Stimulated activated CD8-positive, alpha-beta memory T cell treated with anti-CD3 and anti-CD28 coated beads, Interleukin-4, amount 100 ng/mL, for 1 hour (primary cell): ENCODE measurements at places on chromosomes 12 and 14.

DNA sequence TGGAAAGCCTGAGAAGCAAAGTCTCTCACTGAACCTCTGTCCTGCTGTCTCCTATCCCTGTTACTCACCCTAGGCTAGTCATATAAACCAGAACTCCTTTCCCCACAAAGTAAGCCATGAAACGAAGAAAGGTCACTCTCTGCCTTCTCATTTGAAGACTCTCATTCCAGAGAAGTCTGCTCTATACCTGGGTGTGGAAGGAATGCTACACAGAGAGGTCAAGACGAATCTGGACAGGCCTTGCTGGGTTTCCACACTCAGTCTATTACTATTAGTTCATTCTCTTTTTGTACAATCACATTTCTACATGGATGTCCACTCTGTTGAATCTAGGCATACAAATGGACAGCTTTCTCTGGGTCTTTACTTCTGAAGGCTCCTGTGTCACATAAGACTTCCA is 2.4 kb upstream of the AEBP2 start:
- DNase-seq = no peak

DNA sequence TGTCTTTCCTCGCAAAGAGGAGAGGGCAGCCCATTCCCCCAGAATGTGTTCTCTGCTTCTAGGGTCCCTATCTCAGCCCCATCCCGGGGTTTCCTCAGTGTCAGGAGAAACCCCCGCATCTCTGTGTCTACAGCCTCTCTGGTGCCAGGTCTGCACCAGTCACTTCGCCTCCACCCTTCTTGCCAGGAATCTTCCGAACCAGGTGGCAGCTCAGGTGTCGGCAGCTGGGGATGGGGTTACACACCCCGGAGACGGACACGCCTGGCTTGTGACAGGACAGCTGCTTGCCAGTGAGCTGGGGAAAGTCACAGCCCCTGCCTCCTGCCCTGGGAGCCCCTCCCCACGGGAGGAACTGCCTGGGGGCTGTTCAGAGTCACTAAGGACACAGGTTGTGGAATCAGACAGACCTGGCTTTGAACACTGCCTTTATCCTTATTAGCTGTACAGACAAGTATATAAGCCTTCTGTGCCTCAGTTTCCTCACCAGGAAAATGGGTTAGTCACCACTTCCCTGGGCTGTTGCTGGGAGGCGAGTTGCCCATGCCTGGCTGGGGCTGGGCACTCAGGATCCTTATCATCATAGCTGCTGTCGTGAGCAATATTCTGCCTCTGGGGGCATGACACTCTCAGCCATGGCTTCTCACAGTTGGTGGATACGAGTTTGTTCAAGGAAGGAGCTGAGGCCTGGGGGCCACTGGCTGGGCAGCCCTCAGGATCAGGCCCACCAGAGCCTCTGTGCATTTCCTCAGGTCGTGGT is 10.8 kb downstream of the HIP1R start:
- DNase-seq = no peak

DNA sequence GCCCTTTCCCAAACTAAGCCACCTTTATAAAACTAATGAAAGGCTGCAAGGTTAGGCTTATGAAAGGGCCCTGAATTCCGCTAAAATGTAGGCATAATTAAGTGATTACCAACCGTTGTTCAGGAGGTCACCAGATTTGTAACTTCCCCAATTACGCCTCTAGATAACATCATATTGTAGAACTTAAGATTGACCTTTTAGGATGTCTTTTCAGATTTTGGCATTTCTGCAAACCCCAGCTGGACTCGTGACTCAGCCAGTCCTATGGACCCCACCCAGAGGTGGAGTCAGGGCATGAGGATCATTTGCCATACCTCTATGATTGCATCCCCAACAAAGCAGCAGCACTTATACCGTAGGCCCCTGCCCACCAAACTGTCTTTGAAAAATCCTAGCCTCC is 3.7 kb upstream of the LPCAT3 start:
- no peak for DNase-seq

- DNase-seq = no peak
These were observed 6.3 kb downstream of the FRS2 start for GRCh38 chr12:69476276-69477017.

DNA sequence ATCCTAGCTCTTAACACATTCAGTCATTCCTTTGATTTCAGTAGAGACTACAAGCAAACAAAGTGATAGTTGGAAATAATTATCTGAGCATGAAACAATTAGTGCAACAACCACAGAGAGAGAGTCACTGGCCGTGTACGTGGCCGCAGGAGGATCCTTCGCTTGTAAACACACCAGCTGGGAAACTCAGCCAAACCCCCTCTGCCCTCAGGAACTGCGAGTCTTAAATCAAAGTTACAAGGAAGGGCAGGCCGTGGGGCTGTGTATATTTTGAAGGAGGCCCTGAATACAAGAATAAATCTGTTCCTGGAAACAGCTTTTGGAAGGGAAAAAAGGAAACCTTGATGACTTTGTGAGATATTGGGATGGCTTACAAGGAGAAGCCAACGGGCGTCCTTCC is 164.5 kb downstream of the ANO2 start:
- DNase-seq = no peak

- DNase-seq = no peak
These were observed 103.0 kb upstream of the NTF3 start for GRCh38 chr12:5328669-5329517.

DNA sequence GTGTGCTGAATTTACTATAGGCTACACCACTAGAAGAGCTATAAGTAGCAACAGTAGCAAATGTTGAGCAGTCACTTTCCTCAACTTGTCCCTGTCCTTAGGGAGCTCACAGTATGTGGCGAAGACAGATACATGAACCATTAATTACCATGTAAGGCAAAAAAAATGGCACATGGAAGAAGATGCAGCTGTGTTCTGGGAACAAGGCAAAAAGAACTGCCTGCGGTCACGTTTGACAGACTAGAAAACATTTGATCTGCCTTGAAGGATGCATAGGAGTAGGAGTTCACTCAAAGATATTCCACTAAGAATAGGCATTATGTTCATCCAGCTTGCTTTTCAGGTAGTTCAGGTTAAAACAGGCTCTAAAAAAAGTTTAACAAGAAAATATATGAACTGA is 46.5 kb upstream of the IFNG-AS1 start:
- DNase-seq = no peak

GRCh38 chr12:11759899-11760298 is 110.4 kb downstream of the ETV6 start:
- no peak for DNase-seq

- DNase-seq = no peak
These were observed 376.0 kb upstream of the PDE3A start for GRCh38 chr12:19992311-19992710.

DNA sequence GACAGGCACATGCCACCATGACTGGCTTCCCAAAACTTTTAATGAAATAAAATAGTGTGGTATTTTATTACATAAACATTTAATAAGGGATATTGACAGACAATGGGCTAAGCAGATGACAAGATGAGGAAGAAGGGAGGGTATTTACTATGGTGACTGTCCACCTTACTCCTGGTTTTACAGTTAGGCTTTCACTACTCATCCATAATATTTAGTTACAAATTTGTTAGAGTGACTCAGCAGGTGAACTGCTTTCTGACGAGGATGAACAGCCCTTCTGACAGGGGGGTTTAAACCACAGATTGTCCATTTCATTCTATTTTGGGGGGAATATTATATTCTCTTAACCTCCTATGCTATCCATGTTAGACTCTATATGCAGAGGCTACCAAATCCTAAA is 3.6 kb upstream of the PALS1 start:
- DNase-seq = no peak

DNA sequence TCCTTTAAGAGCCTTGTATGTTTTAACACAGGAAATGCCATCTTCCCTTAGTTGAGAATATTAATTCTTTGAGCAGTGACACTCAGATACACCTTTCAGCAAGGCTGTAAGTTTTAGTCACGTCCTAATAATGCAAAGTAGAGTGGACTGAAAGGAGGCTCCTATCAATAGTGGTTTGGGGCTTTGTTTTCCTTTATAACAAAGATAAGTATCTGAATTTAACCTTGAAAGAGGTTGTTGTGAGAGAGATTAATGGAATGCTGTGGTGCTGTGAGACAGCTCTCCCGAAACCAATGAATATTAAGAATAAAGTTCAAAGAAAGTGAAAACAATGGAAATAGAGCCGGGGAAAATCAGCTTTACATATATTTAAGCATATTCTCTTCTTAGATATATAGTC is 259.6 kb downstream of the ERC1 start:
- DNase-seq = no peak

GRCh38 chr14:63267171-63267570 is 51.6 kb downstream of the GPHB5 start:
- no peak for DNase-seq

DNA sequence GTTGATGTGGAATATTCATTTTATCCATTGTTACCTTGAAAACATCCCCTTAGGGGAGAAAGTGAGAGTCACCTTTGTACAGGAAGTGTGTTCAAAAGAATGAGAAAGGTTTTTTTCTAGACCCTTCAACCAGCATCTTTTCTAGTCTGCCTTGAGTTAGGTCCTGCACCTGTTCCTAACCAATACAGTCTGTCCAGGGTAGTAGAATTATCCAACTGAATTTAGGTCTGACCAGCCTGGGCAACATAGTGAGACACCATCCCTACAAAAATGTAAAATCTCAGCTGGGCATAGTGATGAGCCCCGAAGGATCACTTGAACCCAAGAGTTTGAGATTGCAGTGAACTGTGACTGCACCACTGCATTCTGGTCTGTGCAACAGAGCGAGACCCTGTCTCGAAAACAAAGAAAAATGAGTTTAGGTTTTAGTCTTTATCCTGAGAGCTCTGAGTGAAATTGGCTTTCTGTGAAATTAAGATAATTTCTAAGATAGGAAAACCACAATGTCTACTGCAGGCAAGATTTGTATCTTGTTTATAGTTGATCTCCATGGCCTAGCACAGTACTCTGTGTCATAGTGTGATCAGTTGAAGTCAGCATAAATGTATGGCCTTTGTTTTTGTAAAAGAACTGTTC is 25.2 kb downstream of the ARHGAP5 start:
- DNase-seq = no peak

DNA sequence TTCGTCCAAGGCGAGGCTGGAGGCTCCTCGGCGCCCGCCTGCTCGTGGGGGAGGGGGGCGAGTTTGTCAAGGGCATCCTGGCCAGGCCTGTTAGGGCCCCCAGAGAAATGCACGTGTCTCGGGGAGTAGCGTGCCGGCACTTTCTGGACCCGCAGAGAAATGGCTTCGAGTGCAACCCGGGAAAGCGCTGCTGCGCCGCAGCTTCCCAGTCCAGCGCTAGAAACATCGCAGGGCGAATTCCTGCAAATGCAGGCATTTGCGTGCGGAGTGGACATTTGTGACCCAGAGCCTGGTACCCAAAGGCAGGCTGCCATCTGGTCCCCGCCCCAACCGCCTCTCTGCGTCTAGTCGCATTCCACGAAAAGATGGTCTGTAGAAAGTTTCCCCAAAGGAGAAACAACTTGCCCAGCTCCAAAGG is 756 bp downstream of the LGR5 start:
- DNase-seq = no peak

- DNase-seq = no peak
These were observed 7.0 kb downstream of the TMEM179 start for GRCh38 chr14:104597576-104597975.

DNA sequence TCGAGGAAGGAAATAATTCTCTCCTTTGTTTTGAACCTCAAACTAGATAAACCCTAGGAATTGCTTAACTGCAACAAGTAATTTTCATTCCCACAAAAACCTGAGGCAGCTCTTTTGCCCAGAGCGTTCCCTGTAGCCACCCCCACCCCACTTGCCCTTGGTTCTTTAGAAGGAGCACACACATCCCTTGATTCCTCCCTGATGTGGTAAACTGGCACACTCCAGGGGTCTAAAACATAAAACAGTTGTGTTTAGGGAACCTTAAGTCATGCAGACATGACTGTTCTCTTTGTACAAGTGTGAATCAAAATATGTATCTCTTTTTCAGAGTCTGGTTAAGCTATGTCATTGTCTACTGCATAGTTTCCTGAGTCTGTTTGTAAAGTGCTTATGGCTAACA is 14.0 kb downstream of the MAPK1IP1L start:
- no peak for DNase-seq

- DNase-seq = no peak
These were observed 165.5 kb downstream of the KIF21A start for GRCh38 chr12:39277416-39277815.

GRCh38 chr12:49987625-49988303 is 15.0 kb downstream of the AQP6 start:
- no peak for DNase-seq

- no peak for DNase-seq
These were observed 315.3 kb downstream of the NOVA1 start for GRCh38 chr14:26282578-26282977.

DNA sequence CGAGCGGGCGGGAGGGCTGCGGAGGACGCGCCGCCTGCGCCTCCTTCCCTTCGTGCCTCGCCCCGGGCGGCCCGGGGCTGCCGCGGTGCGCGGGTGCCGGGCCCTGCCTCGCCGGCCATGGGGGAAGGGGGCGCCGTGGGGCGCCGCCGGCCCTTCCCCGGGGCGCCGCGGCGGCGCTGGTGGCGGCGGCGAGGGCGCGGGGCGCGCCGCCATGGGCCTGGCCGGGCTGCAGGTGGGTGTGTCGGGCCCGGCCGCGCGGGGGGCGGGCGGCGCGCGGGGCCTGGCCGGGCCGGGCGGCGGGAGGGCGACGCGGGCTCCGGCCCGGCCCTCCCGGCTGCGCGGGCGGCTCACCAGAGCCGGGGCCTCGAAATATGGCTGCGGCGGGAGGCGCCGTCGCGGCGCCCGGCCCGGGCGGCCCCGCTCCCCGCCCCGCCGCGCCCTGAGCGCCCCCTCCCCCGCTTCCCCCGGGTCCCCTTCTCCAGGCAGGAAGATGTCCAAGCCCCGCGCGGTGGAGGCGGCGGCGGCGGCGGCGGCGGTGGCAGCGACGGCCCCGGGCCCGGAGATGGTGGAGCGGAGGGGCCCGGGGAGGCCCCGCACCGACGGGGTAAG is 5.1 kb downstream of the KMT5A start:
- no peak for DNase-seq

GRCh38 chr14:23009939-23010726 is at the start of gene C14orf93:
C14orf93 (minus strand) TSS chr14:23010143; CDS start chr14:22999023, 11,120 bp downstream.
- DNase-seq = peak; percentile 59

- no peak for DNase-seq
These were observed 185.2 kb upstream of the SLC38A2 start for GRCh38 chr12:46557539-46558373.

- no peak for DNase-seq
These were observed 1.5 kb downstream of the DDHD1 start for GRCh38 chr14:53151523-53152183.

DNA sequence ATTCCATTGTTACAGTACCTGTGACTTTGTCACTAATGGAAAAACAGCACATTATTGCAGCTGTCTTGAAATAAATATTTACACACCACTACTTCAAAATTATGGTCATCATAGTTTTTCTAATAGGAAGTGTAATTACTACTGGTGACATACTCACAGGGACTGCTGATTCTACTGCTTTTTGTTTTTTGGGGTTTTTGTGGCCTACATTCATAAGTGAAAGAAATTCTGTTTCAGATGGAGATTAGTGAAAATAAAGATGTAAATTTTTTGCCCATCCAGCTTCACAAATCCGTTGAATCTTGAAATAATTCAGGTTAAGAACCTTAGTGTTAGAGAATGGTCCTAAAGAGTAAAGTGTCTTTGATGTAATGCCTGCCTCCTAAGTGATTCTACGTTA is 17.5 kb downstream of the KNTC1 start:
- no peak for DNase-seq

- no peak for DNase-seq
These were observed 26.5 kb downstream of the OTUB2 start for GRCh38 chr14:94052662-94053061.

GRCh38 chr12:98389593-98389992 is 125.8 kb upstream of the TMPO start:
- DNase-seq = no peak
